ENCODE measurements at places on chromosomes 3 and 15.

DNA sequence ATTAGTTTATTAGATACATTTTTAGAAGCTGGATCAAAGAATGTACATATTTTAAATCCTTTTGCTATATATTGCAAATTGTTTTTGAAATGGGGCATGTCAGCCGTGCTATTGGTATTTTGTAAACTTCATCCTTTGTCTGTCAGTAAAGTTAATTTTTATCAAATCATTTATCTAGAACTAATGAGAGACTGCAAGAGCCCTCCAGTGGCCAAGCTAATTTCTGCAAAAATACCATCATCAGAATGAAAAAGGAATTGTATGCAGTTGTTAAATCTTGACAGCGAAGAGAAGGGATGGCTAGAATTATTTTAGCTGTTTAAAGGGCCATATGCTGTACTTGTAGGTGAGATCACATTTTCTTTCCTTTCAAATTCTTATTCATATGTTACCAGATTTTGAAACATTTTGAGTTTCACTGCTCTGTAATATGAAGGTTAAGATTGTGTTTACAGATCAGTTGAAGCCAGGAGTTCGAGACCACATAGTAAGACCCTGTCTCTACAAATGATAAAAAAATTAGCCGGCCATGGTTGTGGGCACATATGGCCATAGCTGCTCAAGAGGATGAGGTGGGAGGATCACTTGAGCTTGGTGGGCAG is 8.1 kb upstream of the CLDN11 start:
- no peak for DNase-seq

- no peak for DNase-seq
Observed at GRCh38 chr3:153463895-153464294, 301.9 kb downstream of the RAP2B start.

DNA sequence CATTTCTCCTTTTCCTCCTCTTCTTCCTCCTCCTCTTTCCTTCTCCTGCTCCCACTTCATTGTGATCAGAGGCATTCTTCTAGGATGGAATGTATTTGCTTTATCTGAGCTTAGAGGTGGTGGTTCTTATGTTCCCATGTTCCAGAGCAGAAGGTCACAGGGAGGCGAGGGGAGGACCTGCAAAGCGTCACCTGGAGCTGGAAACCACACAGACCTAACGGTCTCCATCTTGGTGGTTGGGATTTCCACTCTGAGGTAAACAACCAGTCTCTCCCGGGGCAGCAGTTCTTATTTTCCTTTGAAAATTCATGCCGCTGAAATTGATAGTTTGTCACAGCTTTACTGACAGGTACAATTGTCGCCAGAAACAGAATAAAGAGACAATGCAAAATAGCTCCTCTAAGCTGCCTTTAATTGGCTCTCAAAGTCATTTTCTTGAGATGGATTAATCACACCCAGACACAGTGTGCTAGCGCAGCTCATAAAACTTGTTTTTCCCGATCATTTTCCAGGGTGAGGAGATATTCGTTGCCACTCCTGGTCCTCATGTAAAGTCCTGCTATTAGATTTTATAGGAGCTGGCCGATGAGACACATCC is 16.9 kb upstream of the AGBL1 start:
- DNase-seq, result no peak

DNA sequence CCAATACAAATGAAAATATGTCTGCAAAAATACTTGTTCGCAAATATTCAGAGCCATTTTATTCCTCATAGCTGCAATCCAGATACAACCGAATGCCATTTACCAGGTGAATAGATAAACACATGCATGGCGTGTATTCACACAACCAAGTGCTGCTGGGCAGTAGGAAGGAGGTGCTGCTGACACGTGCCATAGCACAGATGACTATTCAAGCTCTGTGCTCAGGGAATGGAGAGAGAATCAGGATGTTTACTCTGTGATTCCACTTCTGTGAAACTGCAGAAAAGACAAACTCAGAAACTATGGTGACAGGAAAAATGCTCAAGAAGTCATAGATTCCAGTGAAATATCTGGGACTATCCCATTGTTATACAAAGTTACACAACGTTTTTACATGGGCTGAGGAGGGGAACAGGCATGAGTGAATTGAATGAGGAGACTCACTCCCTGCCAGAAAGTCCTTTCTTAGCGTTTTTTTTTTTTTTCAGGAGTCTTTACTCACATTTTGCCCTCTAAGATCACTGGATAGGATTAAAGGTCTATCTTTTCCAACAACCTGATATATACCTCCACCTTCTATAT is 152.9 kb upstream of the NDN start:
- DNase-seq, result no peak

GRCh38 chr3:157542711-157543500 is 39.7 kb upstream of the VEPH1 start:
- no peak for DNase-seq

DNA sequence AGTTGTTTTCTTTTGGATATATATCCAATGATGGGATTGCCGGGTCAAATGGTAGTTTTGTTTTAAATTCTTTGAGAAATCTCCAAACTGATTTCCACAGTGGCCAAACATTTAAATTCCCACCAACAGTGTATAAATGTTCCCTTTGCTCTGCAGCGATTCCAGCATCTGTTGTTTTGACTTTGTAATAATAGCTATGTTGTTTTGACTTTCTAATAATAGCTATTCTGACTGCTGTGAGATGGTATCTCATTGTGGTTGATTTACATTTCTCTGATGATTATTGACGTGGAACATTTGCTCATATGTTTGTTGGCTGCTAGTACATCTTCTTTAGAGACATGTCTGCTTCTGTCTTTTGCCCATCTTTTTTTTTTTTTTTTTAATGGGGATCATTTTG is 332.2 kb upstream of the GBE1 start:
- DNase-seq, result no peak

DNA sequence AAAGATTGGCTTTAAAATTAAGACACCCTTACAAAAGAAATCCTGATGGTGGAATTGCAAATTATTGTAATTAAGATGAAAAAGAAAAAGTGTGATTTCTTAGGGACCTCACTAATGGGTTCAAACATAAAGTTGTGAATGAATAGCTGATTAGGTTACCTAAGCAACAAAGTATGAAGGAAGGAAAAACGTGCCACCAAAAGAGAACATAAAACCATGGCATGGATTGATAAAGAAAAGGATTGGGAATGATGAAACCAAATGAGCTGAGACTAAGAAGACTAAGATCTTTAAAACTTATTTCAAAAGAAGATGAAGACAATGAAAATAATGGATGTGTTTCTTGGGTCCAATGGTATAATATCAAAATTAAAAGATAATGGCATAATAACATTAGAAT is 32.2 kb upstream of the GUCA1C start:
- DNase-seq, result no peak

DNA sequence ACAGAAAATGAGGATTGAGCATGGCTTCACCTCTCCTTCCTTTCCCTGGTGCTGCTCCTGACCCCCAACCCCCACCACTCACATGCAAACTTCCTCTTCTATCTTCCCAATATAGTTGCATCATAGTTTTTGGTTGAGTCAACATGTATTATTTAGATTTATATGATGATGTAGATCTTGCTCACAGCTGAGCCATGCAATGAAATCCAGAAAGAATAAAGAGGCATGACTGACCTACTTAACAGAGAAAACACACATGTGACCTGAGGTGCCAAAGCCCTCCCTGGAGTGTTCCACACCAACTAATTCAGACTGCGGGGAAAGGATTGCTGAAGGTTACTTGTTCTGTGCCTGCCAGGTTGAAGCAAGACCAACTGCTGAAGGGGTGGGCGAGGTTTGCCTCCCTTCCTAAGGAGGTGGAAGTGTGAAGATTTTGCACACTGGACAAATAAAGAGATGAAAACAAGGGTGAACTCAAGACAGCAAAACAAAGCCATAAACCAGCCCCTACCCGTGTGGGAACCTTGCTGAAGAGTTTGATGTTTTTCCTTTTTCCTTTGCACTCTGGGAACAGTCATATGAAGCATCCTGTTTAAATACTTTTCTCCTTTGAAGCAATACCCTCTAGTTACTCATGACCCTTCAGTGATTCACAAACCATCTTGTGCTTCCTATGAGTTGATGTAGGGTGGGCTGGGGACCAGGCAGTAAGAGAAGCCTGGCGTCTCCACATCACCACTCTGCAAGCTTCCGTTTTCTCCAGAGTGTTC is 155.2 kb upstream of the UBE2E1 start:
- DNase-seq, result no peak

GRCh38 chr15:58086491-58086890 is 21.0 kb upstream of the ALDH1A2 start:
- DNase-seq, result no peak

DNA sequence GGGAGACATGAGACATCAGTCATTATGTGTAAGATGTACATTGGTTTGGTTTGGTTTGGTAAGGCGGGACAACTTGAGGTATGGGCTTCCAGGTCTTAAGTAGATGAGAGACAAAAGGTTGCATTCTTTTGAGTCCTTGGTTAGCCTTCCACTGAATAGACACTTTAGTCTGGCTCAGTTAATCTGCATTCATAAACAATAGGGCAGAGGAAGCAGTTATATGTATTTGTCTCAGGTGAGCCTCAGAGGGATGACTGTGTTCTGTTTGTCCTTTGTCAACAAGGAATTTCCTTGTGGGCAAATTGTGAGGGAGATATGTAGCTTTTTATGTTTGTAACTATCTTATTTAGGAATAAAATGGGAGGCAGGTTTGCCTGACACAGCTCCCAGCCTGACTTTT is 50.4 kb downstream of the TCF12 start:
- DNase-seq, result no peak

GRCh38 chr15:69546182-69546581 is 93.6 kb downstream of the RPLP1 start:
- DNase-seq, result no peak

Data from GF-D8 (cell line).